ENCODE measurements at places on chromosomes 12 and 14.

- peak; percentile 44 for DNase-seq
These were observed 726 bp downstream of the ZFHX2 start for GRCh38 chr14:23550812-23551265.

DNA sequence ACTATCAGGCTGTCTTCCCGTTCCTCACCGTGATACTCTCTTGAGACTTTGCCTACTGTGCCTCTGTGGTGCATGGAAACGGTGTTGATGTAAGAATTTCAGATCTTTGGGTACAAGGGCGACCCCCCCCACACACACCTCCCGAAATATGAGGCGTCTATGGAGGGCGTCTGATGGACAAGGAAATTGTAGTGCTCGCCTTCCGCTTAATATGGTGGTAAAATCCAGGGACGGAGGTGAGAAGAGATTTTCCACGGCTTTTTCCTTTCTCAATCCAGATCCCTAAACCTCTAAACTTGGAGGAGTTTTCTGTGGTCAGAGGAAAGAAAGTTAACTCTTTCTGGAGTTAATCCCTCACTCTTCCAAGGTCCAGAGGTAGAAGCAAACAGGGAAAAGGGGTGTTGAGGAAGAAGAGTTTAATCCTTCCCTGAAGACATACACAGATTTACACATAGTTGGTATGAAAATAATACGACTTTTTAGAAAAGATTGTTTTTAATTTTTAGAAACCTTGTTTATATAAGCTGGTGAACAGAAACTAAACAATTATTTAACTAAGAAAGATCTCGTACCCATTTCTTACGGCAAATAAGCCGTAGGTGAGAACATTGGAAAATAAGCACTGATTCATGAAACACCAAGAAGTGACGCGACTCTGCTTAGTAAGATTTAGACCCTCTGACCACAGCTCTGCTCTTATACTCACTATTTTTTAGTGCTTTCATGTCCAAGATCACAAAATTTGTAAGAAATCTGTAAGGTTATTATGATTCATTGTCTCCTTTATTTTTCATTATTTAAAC is 23.1 kb upstream of the RNASE12 start:
- DNase-seq, result no peak

DNA sequence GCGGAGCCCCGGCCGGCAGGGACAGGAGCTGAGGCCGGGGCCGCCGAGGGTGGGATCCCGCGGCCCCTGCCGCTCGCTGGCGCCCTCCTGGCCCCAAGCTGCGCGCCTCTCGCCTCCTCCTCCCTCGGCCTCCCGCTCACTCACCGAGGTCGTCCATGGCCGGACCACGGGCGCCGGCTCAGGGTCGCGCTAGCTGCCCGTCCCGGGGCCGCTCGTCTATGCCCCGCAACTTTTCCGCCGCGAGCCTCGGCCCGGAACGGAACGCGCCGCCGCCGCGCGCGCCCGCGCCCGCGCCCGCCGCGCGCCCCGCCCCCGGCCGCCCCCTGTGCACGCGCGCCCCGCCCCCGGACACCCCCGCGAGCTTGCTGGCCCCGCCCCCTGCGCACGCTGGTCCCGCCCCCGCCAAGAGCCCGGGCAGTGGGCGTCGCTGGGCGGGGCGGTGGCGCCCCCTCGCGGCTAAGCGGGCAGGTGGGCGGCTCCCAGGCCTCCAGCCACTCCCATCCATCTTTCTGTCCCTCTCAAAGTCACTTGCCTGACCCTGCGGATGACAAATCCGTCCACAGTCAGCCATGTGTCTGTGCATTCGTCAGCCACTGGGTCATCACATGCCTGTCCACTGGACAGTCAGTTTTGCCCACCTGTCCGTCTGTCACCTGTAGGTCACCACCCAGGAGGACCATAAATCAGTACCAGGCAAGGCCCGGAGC is at the start of gene PXN:
Gene PXN (minus strand): TSS at position 258 of the 707 bp plus-strand sequence. CDS start 101 bp downstream, at position 157.
- DNase-seq, result peak; percentile 94

- peak; percentile 54 for DNase-seq
These were observed 704 bp downstream of the ATP2B1 start for GRCh38 chr12:89707703-89708564.

- DNase-seq, result no peak
These were observed 9.4 kb upstream of the STAC3 start for GRCh38 chr12:57260366-57260765.

GRCh38 chr12:63164911-63165310 is 13.9 kb upstream of the AVPR1A start:
- no peak for DNase-seq

GRCh38 chr12:6311822-6312528 is 1.5 kb downstream of the PLEKHG6 start:
- DNase-seq, result no peak

- DNase-seq, result no peak
These were observed 6.2 kb downstream of the DENND5B start for GRCh38 chr12:31584782-31585181.

GRCh38 chr12:19739195-19739776 is 300.0 kb downstream of the AEBP2 start:
- no peak for DNase-seq

DNA sequence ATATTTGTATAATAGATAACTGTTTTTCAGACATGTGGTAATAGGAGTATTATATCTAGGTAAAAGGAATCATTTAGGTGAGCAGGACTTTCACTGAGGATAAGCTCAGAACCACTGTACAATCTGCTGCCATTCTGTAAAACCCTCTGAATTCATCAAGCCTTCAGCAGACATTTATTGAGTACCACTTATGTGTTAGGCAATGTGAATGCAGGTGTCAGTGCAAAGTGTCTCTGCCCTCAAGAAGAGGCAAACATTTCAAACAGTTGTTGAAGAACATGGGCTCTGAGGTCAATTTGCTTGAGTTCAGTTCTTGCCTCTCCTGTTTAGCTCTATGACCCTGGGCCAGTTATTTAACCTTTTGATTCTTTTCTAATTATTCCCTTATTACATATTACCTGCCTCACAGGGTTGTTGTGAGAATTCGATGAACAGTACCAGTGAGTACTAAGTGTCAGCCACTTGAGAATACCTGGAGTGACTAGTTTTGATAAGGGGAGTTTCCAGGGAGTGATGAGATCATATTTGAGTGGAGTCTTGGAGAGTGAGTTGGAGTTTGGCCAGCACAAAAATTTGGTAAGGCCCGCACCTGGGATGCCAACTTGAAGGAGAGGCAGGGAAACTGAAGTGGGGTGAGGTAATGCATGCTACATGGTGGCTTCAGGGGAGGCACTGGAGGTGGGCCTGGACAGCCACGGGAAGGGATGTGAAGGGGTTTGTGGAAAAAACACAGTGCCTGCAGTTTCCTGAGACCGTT is 33.7 kb downstream of the RASSF8 start:
- DNase-seq, result no peak

GRCh38 chr12:26846416-26846815 is 13.4 kb upstream of the ITPR2 start:
- DNase-seq, result no peak

DNA sequence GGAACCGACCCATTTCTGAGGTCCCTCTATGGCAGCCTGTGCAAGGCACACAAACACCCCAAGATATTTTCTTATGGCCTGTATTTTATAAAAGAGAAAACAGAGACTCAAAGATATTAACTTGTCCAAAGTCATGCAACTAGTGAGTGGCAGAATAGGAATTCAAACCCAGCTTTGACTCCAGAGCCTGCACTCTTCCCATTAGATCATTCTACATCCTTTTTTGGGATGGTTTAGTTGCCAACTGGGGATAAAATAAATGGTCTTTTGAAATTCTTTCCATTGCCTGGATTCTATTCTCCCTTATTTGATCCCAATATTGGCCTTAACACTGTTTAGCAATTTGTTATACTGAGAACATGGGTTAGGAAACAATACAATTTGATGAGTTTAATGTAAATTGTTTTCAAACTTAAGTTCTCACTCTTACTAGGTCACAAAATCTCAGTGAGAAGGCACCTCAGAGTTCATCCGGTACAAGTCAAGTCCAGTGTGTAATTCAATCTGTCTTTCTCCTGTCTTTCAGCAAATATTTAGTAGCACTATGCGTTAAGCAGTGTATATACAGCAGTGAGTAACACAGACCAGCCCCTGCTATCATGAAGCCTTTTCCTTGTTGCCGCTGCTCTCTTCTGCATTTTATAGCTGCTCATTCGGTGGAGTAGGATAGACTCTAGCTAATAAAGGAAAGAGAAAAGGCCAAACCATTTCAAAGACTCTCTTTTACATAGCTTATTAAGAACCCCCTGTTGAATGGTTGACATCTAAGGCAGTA is 162.1 kb upstream of the IFNG-AS1 start:
- no peak for DNase-seq

DNA sequence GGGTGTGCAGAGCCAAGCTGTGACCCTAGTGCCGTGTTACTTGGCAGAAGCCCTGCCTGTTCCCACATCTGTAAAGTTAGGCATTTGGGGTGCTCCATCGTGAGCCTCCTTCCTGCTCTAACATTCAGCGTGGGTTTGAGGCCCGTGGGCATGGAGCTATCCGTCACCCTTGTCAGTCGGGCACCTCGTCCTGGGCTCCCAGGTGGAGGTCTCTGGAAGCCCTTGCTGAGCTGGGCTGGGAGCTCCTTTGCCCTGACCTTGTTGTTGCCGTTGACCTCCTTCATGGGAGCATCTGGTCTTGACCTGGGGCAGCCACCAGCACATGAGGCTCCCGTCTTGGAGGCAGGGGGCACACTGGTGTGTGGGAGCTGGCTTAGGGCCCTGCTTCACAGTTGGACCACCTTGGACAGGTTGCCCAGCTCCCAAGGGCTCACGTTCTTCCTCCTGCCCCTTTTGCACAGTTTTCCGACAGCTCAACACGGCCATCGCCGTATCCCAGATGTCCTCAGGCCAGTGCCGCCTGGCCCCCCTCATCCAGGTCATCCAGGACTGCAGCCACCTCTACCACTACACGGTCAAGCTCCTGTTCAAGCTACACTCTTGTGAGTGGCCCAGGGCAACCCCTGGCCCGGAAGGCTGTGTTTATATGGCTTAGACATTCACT is 18.5 kb downstream of the HIP1R start:
- peak; percentile 32 for DNase-seq

DNA sequence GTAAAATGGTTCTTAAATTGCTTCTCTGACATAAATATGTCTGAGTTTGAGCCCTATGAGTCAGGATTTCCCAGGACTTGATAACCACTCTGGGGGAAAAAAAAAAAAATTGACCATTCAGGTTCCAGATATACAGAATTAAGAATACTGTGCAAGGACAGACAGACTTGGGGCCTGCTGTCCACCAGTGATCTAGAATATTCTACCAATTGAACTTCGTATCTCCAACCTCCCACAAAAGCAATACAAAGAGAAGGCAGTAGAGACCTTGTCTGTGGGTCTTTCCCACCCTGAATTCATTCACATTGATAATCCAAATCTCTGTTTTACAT is 4.1 kb downstream of the SINHCAF start:
- no peak for DNase-seq

DNA sequence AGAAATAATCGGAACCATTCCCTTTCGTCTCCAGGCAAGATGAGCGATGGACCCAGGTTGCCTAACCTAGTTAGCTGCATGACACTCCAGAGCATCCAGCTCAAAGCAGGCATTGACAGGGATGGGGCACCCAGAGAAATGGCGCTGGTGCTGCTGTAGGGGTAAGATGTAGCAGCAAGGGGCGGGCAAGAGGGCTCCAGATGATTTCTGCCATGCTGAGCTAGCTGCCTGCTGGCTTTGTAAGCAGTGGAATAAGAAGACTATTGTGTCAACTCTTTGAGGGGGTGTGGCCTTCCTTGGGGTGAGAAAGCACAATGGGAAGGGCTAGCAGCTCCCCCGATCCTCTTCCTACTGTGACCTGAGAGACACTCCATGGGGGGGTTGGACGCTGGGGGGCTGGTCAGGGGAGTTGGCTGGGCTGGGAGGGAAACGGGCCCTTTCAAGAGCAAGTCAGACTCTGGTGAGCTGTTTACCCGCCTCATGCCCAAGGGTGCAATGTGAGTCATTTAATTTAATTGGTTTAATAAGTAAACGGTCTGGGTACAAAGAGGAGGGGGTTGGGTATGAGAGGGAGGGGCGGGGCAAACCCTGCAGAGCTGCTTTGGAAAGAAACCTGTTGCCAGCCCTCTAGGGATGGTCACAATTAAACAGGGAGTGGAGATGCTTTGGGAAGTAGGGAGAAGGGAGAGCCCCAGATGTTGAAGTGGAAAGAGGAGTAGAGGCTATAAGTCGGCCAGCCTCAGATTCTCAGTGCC is 50.5 kb downstream of the B4GALNT3 start:
- no peak for DNase-seq

Measured in left ventricle myocardium superior (tissue), 1 donor.